Cerebellar nuclear complex (tissue), 1 donor: ENCODE measurements at places on chromosomes 6 and 20.

DNA sequence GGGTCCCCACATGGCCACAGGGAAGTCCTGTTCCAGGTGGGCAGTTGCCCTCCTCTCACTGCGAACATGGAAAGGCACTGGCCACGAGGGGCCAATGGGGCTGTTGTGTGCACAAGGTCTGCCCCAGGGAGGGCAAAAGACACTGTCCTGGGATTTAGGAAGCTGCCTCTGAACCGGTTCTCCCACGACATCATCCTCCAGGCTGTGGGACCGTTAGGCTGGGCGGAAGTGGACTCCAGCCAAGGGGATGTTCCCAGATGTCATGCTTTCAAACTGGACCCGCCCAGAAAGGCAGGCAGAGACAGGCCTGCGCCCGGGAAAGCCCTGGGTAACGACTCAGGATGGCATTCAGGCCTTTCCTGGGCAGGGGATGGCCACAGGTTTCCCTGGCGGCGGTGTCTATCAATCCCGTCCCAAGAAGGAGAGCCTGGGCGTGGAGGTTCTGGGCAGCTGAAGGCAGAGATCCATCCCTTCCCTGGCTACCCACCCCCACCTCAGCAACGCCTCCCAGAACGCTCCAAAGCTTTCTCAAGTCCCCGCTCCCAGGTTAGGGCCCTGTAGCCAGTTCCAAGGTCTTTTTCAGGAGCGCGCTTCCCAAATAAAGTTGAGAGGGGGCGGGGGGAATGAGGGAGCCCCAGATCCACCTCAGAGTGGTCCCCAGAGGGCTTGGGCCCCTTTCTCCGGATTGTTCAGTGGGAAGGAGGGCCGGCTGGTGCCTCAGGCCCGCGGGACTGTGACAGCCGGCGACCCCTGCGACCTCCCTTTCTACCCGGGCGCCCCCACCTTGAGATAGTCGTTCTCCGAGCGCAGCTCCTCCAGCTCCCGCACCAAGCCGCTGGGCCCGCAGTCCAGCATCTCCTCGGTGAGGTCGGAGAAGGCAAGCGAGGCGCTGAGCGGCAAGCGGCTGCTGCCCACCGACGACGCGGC lies 13.8 kb upstream of the TLDC2 start:
- no peak for DNase-seq

GRCh38 chr6:166950443-166950821 lies 5.9 kb downstream of the RNASET2 start:
- DNase-seq: no peak

DNA sequence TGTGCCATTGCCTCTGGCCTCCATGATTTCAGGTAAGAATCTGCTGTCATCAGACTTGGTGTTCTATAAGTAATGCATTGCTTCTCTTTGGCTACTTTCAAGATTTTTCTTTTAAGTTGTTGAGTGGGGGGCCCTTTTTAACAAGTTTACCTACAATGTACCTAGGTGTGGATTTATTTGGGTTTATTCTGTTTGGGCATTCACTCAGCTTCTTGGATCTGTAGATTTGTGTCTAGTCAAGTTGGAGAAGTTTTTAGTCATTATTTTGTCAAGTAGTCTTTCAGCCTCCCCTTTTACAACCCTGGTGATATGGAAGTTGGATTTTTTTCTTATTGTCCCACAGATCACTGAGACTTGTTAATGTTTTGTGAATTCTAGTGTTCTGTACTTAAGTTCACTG lies 14.1 kb downstream of the ENPP5 start:
- no peak for DNase-seq

GRCh38 chr6:108336971-108337370 lies 42.1 kb downstream of the AFG1L start:
- DNase-seq: no peak

- no peak for DNase-seq
Observed at GRCh38 chr6:75213732-75214131, 7.9 kb upstream of the COL12A1 start.

- DNase-seq: no peak
Observed at GRCh38 chr20:33441142-33441955, 2.2 kb downstream of the SNTA1 start.

- DNase-seq: no peak
Observed at GRCh38 chr6:133807501-133807900, 81.4 kb upstream of the TCF21 start.

DNA sequence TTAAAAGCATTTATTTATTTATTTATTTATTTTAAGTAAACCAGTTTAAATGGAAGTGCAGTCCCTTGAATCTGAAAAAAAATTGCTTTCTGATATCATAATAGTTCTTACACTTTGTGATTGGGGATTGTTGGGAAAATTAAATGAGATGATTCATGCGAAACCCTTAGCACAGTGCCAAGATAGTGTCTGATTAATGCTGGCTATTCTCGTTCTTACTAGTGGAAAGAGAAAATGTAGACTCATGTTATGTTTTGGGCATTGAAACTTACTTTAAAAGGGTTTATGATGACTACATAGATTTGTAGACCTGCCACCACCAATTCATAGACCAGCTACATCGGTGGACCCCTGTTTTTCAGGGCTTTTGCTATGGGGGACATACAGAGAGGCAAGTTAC lies 229.2 kb upstream of the ZFP64 start:
- DNase-seq: no peak

- no peak for DNase-seq
Observed at GRCh38 chr6:65259059-65259458, 448.0 kb downstream of the EYS start.

- no peak for DNase-seq
Observed at GRCh38 chr20:54090230-54091119, 20.1 kb upstream of the BCAS1 start.

GRCh38 chr6:86756640-86757229 lies 180.6 kb upstream of the HTR1E start:
- no peak for DNase-seq
